ENCODE measurements at places on chromosomes 2 and 18.

- no peak for DNase-seq
Observed at GRCh38 chr2:199581935-199582360, 124.2 kb upstream of the SATB2 start.

GRCh38 chr18:3358310-3358709 is 91.7 kb upstream of the TGIF1 start:
- DNase-seq = no peak

DNA sequence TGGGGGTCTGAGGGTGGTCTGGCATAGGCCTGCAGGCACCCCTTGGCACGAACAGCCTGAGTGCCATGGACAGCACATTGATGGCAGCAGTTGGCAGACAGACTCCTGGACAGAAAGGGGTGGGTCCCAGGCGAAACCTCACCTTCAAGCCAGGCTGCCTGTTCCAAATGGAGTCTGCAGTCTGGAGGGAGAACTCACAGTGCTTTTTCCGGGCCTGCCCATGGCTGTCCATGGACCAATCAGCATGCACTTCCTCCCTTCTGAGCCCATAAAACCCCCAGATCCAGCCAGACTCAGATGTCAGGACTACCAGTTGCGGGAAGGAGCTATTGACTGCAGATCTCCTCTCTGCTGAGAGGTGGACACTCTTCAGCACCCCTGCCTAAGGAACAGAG is 694.6 kb upstream of the ACVR2A start:
- no peak for DNase-seq

DNA sequence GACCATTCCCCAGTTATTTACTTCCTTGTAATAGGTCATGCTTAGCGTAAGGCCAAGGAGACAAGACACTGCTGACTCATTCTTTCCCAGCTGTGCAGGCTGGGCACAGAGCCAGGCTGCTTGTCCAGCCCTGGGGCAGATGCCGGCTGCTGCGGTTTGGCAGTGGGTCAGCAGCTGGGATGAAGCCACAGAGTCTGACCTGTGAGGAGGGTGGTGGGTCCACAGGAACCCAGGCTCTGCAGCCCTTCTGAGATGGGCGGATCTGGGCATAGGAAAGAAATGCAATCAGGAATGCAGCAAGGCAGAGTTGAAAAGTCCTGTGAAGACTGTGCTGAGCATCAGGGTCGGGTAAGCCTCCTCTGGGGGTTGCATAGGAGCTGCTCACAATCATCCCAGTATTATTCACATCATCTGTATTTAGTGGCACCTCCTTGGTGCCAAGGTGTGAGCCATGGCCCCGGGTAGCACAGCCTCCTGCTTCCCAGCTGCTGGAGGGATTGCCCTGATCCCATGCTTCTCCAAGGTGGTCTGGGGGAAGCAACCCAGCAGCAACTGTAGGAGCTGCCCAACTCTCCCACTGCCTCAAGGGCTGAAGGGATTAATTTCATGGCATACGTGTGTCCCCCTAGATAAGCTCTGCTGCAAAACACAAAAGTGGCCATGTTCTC is 139.0 kb downstream of the DDX1 start:
- DNase-seq = no peak

DNA sequence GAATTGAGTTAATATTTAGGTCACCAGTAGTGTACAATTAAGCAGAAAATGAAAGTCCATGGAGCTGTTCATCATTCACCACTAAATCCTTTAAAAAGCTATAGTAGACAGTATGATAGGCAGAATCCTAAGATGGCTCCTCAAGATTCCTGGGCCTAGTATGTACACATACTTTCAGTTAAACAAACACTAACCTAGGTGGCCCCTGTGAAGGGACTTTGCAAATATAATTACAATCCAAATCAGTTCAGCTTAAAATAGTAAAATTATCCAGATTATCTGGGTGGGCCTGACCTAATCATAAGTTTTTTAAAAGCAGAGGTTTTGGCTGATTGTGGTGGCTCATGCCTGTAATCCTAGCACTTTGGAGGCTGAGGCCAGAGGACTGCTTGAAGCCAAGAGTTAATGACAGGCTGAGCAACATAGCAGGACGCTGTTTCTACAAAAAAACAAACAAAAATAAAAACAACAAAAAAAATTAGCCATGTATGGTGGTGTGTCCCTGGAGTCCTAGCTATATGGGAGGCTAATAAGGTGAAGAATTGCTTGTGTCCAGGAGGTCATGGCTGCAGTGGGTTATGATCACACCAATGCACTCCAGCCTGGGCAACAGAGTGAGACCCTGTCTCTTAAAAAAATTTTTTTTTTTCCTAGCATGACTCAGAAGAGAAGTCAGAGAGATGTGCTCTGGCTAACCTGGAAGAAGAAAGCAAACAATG is 13.9 kb downstream of the MEX3C start:
- DNase-seq = no peak

DNA sequence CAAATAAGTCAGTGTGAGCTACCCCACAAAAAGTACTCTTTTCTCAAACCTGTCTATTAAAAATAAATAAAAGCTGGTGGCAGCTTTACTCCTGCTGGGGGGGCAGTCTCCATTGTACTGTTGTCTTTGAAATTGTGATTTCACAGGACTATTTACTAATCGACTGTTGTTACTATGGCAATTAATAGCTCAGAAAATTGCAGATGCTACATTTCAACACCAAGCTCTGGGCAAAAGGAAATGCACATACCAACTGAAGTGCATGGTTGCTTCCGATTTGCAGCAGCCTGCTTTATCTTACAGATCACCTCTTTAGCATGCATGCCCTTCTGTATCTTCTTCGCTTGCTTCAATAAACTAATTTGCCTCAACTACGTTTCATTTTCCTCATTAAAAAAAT is 117.6 kb upstream of the DAPL1 start:
- DNase-seq = no peak

GRCh38 chr2:231655894-231656293 is 52.4 kb upstream of the PTMA start:
- no peak for DNase-seq

DNA sequence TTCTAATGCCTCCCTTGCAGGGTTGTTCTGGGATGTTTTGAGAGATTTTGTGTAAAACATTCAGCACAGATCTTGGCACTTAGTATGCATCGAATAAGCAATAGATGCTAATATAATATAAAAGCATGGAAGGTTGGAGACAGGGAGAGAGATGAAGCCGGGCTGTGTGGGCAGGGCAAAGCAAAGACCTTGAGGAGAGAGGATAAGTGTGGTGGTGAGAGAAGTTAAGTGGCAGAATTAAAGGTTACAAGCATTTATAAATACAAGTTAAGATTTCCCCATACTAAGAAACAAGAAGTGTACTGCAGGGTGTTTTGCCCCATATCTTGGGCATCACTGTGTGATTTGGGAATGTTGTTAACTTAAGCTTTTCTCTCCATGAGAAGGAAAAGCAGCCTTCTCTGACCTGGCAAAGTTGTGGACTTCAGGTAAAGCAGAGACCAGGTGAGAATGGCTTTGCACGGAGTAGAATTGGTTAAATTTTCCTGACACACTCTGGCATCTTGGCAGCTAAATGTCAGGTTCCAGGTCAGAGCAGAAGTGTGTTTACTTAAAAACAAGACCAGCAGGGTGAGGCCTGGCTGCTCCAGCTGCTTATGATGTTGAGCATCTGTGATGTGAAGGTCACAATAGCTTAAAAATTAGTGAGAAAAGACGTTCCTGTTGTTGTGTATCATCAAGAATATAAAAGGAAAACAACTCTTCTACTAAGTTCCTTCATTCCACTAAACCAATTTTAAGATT is 288.5 kb upstream of the HNMT start:
- DNase-seq = no peak

DNA sequence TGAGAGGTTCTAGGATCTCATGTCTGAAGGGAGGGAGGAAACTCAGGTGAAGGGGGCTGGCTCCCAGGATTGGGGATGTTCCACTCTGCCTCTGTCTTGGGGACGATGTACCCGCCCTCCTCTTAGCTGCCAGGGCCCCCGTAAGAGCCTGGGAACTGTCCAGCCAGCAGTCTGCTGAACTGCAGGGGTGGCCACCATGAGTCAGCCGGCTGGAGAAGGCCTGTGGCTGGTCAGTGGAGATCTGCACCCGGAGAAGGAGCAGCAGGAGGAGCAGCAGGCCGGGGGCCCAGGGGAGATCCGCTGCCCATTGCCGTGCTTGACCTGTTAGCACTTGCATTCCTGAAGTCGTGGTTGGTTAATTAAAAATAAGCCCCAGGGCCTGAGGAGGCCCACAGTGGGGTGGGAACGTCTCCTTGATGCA is 180.3 kb downstream of the TFCP2L1 start:
- DNase-seq = no peak
